ENCODE measurements at places on chromosomes 7 and 10.

DNA sequence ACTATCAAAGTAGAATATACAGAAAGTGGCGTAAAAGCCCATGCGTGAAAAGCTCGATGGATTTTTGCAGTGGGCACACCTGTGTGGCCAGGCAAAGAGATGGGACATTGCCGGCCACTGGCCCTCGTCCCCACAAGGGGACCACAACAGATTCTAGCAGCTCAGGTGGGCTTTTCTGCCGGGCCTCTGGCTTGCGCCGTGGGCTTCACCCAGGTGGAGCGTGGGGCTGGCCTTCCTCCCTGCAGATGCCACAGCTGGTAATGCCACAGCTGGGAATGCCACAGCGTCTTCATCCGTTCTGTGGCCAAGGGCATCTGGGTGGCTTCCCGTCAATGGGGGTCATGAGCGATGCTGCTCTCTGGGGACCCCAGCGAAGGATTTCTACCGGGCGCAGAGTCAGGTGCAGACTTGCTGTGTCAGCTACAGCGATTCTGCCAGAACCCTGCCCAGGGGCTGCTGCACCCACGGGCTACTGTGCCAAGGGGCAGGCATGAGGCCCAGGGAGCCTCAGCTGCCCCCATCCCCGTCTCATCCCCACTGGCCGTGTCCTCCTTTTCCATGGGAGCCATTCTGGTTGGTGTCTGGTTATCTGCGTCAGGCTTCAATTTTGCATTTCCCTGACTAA, 52.5 kb upstream of the NKX6-2 start:
- no peak for DNase-seq

- DNase-seq: no peak
Observed at GRCh38 chr7:99392659-99393354, 15.6 kb downstream of the PDAP1 start.

DNA sequence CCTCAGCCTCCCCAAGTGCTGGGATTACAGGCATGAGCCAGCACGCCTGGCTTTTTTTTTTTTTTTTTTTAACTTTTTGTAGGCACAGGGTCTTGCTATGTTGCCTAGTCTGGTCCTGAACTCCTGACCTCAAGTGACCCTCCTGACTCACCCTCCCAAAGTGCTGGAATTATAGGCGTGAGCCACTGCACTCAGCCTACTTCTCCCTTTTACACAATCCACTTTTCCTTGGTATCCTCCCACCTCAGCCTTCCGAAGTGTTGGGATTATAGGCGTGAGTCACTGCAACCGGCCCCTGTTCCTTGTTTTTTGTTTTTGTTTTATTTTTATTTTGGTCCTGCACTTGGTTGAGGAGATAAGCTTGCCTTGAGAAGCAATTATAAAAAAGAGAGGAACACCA, 75.9 kb upstream of the KMT2C start:
- DNase-seq: no peak

DNA sequence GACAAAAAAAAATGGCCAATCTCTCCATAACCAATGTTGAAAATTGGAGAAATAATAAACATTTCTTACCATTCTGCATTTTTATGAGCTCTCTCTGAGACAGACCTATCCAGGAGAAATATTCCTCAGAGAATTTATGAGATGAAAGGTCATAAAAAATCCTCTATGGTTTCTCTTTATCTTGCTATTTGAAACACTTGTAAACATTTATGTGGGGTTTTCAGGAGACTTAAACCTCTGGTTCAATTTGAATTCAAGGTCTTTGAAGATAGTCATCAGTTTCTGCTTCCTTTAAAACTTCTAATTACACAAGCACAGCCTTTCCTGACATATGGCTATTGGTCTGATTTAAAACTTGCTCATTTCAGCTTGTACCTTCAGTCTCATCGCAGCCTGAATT, 78.5 kb upstream of the APBB1IP start:
- DNase-seq: no peak

GRCh38 chr7:157703131-157703530, 366.3 kb downstream of the DNAJB6 start:
- DNase-seq: no peak

- DNase-seq: no peak
Observed at GRCh38 chr10:23094786-23095403, 484 bp upstream of the MSRB2 start.

DNA sequence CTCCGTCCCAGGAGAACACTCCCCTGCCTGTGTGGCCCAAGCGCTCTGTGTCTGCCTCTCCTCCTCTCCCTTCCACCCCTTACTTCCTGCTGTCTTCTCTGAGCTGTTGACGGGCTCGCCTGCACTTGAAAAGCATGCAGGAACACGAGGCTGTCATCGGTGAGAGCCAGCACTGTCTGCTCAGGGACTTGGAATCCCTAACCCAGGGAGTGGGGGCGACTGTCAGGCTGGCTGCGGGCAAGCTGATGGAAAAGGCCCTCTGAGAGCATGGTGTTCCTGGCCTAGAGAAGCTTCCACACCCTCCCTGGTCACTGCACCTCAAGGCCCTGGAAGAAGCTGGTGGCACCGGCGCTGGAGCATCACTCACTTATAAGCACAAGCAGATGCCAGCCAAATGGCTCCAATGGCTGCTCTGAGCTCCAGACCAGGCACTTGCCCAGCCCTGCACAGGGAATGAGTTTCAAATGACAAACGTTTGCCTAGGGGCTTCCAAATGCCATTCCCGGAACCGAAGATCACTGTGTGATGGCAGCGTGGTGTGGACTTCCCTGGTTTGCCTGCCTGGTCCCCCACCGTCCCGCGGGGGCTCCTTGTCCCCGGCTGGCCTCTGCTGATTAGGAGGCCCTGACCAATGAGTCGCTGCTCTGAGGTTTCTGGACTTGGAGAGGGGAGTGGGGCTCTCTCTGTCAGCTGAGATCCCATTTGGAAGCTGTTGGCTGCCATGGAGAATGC, 56.7 kb upstream of the EBF3 start:
- DNase-seq: no peak

- no peak for DNase-seq
Observed at GRCh38 chr7:81232084-81232799, 313.4 kb upstream of the SEMA3C start.

GRCh38 chr7:103113164-103113563, 35.7 kb downstream of the NAPEPLD start:
- DNase-seq: no peak

DNA sequence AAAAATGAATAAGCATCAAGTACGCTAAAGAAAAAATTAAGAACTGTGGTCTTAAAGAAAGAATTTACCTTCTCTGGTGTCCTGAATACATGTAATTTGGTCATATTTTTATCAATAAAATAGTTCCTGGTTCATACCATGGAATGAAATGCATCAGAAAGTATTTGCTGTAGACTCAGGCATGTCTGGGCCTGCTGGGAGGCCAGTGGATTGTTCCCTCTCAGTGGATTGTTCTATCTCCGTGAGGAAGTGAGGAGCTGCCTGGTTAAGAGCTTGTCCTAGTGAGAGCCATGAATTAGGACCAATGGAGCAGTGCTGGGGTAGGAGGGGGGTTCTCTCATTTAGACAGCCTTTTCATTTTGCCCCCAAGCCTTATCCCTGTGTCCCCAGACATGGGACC, 211.7 kb upstream of the HABP2 start:
- no peak for DNase-seq

- DNase-seq: no peak
Observed at GRCh38 chr10:107733328-107734130, 569.0 kb upstream of the SORCS1 start.

- DNase-seq: no peak
Observed at GRCh38 chr7:96354881-96355280, 33.0 kb upstream of the SLC25A13 start.

DNA sequence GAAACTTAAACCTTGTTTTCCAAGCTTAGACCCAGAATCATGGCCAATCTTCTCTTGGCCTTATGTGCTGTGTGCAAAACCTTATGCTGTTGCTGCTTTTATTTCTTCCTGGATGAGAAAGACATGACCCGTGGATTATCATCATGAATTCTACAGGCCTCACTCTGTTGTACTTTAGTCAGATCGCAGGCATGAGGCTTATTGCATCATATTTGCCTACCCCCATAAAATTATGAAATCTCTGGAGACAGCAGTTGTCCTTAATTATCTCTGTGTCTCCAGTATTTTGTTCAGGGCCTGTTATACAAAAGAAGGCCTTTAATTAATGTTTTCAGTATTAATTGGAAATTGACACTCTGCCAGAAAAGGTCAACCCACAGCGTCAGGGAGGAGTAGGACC, 71.6 kb downstream of the PLCE1 start:
- DNase-seq: no peak

Data from glomerular endothelial cell (primary cell).